ENCODE measurements at places on chromosomes 1 and 21.

DNA sequence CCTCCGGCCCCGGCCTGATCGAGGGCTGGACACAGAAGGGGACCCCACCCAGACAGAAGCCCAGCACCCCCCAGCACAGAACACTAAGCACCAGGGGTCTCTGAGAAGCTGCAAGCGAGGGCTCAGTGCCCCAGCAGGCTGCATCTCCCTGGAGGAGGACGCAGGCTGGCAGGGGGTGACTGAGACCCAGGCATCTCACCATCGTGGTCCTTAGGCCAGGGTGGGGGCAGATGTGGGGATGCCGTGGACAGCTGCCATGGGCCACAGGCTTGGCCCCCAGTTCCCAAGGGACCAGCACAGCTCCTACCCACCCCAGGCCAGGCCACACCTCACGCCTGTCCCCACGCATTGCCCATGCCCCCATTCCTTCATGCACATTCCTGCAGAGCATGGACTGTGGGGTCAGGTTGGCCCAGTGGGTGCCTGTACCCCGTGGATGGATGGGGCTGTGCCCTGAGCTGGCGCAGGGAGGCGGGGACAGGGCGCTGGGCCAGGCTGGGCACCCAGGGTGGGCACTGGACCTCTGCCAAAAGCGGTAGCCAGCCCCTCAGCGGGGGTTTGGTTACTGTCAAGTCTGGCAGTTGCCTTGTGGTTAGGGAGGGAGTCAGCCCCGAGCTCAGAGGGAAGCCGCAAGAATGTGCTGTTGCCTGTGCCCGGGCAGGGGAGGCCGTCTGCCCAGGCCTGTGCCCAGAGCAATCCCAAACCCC is 61.5 kb downstream of the ARHGEF16 start:
- no peak for DNase-seq

DNA sequence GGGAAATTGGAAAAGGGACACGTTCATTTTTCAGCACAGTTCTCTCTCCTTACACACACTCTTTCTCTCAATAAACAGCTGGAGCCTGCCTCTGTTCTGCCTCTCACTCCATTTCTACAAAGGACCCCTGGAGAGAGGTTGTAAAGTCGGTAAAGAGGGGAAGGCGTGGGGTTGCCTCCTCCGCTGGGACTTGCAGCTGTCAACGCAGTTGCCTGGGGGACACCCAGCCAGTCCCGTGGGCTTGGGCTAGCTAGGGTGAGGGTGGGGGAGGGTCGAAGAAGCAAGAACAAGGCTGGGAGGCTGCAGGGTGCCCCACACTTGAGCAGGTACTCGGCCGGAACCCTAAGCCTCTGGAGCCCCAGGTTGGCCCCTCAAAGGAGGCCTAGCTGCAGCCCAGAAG is 27.6 kb downstream of the C1orf216 start:
- DNase-seq = no peak

GRCh38 chr1:231187571-231187970 is 25.7 kb downstream of the TRIM67 start:
- no peak for DNase-seq

DNA sequence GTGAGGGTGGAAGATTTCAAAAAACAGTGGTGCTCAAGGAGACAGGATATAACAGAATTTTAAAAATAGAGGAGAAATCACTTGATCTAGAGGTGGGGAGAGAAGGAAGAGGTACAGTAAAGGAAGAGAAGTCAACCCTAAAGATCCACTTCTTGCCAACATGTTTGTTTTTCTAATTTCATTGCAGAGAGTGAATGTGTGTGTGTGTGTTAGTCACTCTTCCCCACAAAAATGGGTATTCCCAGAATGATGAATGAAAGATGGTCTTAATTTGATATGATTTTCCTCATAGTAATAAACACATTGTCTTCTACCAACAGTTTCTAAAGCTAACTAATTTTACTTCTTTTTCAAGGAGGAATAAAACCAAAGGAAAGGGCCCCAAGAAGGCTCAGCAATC is 74.2 kb upstream of the NGF start:
- DNase-seq = no peak

DNA sequence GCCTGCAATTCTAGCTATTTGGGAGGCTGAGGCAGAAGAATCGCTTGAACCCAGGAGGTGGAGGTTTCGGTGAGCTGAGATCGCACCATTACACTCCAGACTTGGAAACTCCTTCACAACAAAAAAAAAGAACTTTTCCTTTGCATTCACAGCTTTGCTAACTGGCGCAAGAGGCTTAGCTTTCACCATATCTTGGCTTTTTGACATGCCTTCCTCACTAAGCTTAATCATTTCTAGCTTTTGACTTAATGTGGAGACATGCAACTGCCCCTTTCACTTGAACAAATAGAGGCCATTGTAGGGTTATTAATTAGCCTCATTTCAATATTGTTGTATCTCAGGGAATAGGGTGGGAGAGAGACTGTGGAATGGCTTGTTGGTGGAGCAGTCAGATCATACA is 8.7 kb downstream of the KPNA6 start:
- DNase-seq = no peak

DNA sequence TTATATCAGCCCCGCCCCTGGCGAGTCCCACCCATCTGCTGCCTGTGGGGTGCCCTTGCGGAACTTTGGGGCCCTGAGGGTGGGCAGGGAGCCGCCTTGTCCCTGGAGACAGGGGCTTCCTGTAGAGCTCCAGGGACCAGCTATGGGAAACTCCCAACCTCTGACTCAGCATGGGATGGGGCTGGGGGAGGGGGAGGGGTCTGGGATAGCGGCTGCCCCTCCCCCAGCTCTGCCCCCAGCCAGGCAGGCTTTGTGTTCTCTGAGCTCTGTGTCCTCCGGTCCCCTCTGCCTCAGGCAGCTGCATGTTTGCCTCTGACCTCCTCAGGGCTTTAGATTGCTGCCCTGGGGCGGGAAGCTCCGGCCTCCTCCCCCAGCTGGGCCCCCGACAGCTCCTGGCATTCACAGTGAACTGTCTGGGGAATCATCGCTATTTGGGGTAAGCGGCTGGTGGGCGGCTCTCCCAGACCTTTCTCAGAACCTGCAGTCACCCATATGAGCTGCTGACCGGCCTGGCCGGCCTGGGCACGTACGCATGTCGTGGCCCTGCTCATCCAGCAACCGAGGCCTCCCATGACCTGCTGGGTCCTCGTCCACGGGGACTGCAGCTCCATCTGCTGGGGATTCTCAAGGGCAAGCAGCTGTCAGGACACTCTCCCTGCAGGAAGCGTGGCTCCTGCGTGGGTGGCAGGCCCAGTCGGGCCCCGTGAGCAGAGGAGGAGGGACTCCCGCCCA is 17.1 kb downstream of the ARHGEF16 start:
- peak; percentile 87 for DNase-seq

DNA sequence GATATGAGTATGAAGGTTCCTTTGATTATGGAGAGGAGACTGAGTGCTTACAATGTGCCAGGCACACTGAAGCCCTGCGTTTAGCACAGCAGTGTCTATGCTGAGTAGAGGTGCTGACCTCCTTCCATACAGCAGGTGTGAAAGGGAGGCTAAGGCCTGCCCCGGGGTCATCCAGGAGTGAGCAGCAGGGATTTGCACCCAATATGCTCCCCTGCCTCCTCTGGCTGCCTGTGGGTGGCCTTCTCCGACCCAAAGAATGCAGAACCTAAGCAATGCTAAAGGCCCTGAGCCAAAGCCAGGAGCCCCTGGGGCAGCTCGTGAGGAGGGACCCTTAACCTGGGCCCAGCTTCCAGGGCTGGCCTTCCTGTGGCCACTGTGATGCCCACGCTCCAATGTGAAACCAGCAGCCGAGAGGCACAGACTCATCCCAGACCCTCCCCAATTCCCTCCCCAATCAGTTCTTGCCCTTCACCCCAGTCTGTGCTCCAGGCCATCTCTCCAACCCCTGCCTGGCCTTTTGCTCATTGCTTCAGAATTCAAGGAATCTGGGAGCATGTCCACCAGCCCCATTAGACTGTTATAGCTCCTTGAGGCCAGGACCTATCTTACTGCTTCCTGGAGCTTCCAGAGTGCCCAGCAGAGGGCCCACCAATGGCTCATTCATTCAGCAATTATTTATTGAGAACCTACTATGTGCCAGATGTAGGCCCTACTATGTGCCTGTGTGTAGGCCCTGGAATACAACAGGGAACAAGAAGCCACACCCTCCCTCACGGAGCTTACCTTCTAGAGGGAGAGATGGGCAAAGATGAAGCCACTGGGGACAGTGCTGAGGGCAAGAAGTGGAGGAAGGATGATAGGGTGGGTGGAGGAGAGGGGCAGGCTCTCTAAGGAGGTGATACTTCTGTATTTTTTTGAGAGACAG is 53.3 kb downstream of the TAS1R2 start:
- no peak for DNase-seq

DNA sequence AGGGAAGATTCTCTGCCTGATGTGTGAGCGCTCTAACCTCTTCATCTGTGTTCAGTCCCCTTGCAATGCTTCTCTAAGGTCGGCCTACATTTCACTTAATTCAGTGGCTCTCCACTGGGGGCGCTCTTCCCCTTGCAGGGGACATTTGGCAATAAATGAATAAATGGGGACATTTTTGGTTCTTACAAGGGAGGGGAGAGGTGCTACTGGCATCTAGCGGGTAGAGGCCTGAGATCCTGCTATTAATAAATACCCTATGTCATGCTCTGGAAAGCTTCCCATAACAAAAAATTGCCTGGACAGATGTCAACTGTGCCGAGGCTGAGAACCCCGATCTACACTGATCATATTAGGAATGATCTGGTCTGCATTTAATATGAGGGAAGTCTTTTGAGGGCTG is 25.9 kb upstream of the DNAJC11 start:
- peak; percentile 62 for DNase-seq

- no peak for DNase-seq
Observed at GRCh38 chr1:42993502-42994136, 35.0 kb upstream of the SLC2A1 start.

All from hepatic stellate cell (primary cell).